Activated CD4-positive, alpha-beta memory T cell treated with anti-CD3 and anti-CD28 coated beads, Interleukin-2, amount 10 ng/mL, durations not matched to agents 7 days and 5 days (primary cell): ENCODE measurements at places on chromosomes 2 and 18.

- H3K4me1 ChIP-seq: peaks cover 35% of the 10 kb centered on the region
- H3K27me3 ChIP-seq: peaks cover 32% of the 10 kb centered on the region
- H3K4me3 ChIP-seq: peak overlapping the region; percentile 68
- peaks cover 4% of the 10 kb centered on the region for H3K36me3 ChIP-seq
These were observed 13.7 kb downstream of the PDCD1 start for GRCh38 chr2:241844831-241845578.

- peaks cover 14% of the 10 kb centered on the region for H3K27me3 ChIP-seq
- peaks cover 16% of the 10 kb centered on the region for H3K36me3 ChIP-seq
- no peak overlapping the region for H3K27ac ChIP-seq
- peaks cover 45% of the 10 kb centered on the region for H3K4me1 ChIP-seq
- H3K4me3 ChIP-seq: no peak overlapping the region
These were observed 49.2 kb downstream of the PKDCC start for GRCh38 chr2:42096869-42097591.

DNA sequence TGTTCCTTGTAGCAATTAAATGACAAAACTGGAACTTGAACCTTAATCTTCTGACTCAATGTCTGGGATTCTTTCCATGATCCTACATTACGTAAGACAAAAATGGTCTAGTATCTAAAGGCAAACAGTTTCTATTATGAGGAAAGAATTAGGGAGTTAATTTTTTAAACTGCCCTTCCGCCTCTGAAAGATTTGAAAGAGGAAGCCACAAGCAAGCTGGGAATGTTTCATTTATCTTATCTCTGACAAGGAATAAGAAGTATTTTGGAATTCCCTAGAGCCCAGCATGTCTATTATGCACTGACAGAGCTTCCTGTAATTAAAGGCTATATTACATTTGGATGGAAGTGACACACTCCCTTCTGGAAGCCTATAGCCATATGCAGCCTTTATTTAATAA is 558.8 kb upstream of the CDH2 start:
- no peak for DNase-seq
- no peaks in the 10 kb centered on the region for H3K36me3 ChIP-seq
- no peaks in the 10 kb centered on the region for H3K27me3 ChIP-seq
- no peaks in the 10 kb centered on the region for H3K4me1 ChIP-seq
- H3K27ac ChIP-seq: no peak overlapping the region

GRCh38 chr2:239730897-239731296 is 294.2 kb downstream of the NDUFA10 start:
- peaks cover 2% of the 10 kb centered on the region for H3K27me3 ChIP-seq
- no peak overlapping the region for H3K27ac ChIP-seq
- no peak overlapping the region for H3K4me3 ChIP-seq
- no peak for DNase-seq

DNA sequence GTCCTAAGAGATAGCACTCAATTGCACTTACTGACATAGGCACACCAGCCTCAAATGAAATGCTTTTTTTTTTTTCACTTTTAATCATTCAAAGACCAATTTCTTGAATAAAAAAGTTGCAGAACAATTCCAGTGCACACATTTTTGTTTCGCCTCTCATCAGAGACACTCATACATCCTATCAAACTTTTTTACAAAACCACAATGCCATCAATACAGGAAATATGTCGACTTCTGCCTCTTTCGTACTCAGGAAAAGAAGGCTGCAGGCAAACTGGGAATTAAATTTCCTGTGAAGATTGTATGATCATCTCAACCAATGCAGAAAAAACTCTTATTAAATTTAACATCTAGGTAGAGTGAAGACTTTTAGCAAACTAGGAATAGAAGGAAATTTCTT is 112.4 kb downstream of the DNER start:
- no peak overlapping the region for H3K27ac ChIP-seq
- H3K27me3 ChIP-seq: peaks cover 5% of the 10 kb centered on the region
- H3K4me1 ChIP-seq: no peaks in the 10 kb centered on the region
- H3K36me3 ChIP-seq: no peaks in the 10 kb centered on the region

DNA sequence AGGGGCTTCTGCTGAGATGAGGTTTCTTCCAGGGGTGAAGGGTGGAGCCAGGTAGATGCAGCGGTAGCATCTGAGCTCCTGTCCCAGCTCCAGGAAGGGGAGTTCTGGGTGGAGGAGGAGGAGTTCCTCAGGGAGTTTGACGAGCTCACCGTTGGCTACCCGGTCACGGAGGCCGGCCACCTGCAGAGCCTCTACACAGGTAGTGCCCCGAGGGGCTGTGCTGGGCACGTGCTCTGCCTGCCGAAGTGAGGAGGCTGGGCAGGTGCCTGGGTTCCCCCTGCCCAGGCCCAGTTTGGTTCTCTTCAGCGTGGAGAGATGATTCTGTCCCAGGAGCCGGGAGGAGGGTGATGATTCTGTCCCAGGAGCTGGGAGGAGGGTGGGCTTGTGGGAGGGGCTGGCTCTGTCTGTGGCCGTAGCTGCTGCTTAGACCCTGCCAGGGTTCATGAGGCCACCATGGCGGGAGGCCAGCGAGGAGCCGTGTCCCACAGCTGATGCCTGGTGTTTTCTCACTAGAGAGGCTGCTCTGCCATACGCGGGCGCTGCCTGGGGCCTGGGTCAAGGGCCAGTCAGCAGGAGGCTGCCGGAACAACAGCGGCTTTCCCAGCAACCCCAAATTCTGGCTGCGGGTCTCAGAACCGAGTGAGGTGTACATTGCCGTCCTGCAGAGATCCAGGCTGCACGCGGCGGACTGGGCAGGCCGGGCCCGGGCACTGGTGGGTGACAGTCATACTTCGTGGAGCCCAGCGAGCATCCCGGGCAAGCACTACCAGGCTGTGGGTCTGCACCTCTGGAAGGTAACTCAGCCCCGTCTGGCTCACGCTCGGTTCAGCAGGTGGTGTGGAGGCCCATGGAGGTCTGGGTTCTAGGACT is 8.2 kb downstream of the CAPN10 start:
- no peak for DNase-seq
- no peak overlapping the region for H3K4me3 ChIP-seq
- H3K27ac ChIP-seq: no peak overlapping the region

DNA sequence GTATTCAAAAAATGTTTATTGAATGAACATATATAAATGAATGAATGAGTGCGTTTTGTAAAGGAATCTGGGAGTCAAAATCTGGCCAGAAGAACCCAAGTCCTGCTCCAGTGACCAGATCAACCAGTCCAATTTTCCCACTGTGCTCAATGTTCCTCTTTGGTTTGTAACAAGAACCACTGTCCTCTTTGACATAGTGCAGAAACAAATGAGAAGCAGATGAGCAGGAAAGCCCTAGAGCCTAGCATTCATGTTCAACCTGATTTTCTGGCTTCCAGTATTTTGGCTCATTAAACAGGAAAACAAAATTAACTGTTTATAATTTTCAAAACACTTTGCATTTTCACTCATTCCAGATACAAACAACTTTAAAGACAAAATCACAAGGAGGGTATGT is 23.2 kb downstream of the FAM124B start:
- peaks cover 3% of the 10 kb centered on the region for H3K4me1 ChIP-seq
- no peak overlapping the region for H3K27ac ChIP-seq
- no peak for DNase-seq
- no peaks in the 10 kb centered on the region for H3K27me3 ChIP-seq
- H3K4me3 ChIP-seq: no peak overlapping the region

GRCh38 chr2:55862246-55862645 is 61.3 kb downstream of the EFEMP1 start:
- no peaks in the 10 kb centered on the region for H3K27me3 ChIP-seq
- no peaks in the 10 kb centered on the region for H3K36me3 ChIP-seq
- H3K27ac ChIP-seq: no peak overlapping the region
- no peak overlapping the region for H3K4me3 ChIP-seq
- DNase-seq: no peak
- no peaks in the 10 kb centered on the region for H3K4me1 ChIP-seq

GRCh38 chr18:75799449-75800330 is 372.2 kb upstream of the SMIM21 start:
- peaks cover 2% of the 10 kb centered on the region for H3K27me3 ChIP-seq
- no peak overlapping the region for H3K27ac ChIP-seq
- H3K36me3 ChIP-seq: no peaks in the 10 kb centered on the region
- H3K4me1 ChIP-seq: no peaks in the 10 kb centered on the region
- no peak for DNase-seq

DNA sequence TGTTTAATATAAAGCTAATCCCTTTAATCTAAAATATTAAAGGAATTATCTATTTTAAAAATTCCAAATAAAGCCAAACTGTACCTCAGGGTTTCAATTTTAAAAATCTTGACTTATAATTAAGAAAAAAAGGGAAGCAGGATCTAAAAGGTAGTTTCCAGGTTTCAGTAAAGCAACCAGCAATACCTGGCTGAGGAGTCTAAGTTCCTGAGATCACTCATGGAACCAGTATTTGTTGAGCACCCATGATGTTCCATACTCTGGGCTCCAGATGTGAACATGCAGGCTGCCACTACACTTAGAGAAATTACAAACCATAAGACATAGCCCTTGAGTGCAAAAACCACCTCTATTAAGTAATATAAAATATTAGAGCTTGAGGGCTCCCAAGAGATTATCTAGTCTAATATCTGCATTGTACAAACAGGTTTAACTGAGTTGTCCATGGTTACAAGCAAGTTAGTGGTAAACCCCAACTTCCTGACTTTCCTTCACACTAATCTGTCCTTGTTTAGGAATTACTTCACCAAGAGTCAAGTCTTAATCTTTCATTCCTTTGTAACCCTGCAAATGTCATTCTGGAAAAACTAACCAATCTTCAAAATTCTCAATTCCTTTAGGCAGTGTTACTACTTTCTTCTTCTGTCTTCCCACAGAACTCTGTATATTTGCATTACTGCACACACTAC is 49.2 kb downstream of the CLASP1 start:
- peaks cover 42% of the 10 kb centered on the region for H3K36me3 ChIP-seq
- no peaks in the 10 kb centered on the region for H3K27me3 ChIP-seq
- no peak for DNase-seq
- H3K4me3 ChIP-seq: no peak overlapping the region

DNA sequence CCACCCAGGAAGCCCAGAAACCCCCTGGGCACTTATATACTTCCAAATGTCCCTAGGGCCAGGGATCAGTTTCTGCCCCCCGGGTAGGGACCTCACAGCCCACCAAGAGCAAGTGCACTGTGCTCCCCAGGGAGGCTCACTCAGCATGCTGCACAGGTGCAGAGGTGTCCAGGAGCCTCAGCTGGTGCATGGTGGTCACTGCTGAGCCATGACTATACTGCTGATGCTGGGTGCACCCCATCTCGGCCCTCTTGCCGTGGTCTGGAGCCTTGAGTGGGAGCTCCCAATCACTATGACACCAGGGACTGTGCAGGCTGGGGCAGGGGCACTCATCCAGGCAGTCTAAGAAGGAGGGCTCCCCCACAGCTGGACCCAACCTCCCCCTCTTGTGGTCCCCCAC is 617.8 kb upstream of the RAB6C start:
- H3K27me3 ChIP-seq: no peaks in the 10 kb centered on the region
- H3K27ac ChIP-seq: no peak overlapping the region
- H3K36me3 ChIP-seq: no peaks in the 10 kb centered on the region
- no peak for DNase-seq
- H3K4me3 ChIP-seq: no peak overlapping the region
- no peaks in the 10 kb centered on the region for H3K4me1 ChIP-seq

DNA sequence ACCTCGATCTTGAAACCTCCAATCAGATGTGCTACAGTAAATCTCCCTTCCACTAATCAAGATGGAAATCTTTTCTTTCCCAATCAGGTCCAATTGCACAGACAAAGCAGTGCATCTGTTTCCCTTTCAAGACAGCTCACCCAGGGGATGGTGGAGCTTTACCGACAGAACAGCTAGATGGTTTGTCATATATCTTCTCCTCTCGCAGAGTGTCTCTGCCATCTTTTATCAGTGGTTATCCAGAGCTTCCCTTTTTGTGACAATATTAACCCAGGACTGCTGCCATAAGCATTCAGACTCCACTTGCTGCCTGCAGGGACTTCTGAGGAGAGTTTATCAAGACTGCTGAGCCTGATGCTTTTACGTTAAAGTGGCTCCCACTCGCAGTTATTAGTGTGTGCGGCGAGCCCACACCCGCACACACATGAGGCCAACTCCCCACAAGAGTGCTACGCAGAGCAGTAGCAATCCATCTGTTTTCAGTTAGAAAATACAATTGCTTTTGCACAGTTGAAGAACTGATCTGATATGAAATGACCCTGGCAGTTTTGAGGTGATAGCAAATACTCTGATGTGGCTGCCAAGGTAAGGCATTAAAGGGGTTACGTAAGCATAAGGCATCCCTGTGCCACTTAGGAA is 398.9 kb downstream of the NCKAP5 start:
- no peak for DNase-seq
- no peaks in the 10 kb centered on the region for H3K4me1 ChIP-seq
- H3K36me3 ChIP-seq: no peaks in the 10 kb centered on the region
- no peaks in the 10 kb centered on the region for H3K27me3 ChIP-seq
- no peak overlapping the region for H3K4me3 ChIP-seq
- H3K27ac ChIP-seq: no peak overlapping the region

DNA sequence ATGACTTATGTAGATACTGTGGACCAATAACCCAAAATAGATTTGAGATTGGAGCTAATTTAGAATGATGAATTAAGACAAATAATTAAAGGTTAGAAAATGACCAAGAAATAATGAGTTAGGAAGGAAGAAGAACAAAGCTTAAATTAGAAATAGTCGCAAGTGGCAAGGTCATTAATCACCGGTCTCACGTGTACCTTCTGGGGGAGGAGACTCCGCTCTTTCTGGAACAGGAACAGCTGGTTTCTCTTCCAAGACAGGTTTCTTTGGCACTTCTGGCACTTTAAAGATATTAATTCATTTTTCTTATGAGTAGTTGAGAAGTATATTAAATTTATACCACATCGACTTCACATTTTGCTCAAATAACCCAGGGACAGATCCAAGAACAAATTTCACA is 156.7 kb downstream of the TTN start:
- H3K4me3 ChIP-seq: no peak overlapping the region
- H3K27ac ChIP-seq: no peak overlapping the region
- H3K27me3 ChIP-seq: no peaks in the 10 kb centered on the region
- H3K36me3 ChIP-seq: no peaks in the 10 kb centered on the region
- peaks cover 4% of the 10 kb centered on the region for H3K4me1 ChIP-seq
- no peak for DNase-seq

DNA sequence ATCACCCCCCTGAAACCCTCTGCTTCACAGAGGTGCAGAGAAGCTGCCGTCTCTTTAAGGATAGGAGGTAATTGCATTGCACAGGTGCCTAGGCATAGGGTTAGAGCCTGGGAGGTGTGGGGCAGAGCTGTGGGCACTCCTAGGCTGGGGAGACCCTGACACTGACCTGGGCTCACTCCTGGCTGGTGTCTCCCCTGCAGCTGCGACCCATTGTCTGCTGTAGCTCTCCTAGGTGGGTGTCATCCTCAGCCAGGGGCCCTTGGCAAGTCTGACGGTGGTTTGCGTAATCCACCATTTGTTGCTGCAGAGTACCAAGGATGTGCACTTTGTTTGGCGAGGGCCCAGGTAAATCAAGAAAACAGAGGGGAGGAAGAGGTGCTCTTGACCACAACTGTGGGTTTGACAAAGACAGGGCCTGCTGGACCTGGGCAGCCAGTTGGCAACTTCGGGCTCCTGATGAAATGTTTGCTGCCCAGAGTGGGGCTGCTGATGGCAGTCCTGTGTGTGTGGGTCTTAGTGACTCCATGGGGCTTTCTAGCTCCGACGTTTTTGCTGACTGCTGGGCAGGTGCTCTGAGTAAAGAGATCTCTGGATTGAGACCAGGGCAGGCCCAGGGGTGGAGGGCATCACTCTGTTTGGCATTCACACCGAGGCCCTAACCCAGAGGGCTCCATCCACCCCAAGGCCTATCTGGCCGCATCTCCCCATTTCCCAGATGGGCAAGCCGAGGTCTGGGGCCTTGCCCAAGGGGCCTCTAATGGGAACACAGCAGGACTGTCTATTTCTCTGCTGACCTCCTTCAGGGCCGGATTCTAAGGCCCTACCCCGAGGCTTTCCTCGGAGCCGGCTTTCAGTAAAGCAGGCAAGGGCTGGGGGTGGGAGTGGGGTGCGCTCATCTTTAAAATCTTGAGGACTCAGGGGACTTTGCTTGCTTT is 67.7 kb downstream of the EDAR start:
- DNase-seq: no peak
- H3K27ac ChIP-seq: no peak overlapping the region
- H3K4me1 ChIP-seq: no peaks in the 10 kb centered on the region
